ENCODE measurements at places on chromosomes 1 and 21.

DNA sequence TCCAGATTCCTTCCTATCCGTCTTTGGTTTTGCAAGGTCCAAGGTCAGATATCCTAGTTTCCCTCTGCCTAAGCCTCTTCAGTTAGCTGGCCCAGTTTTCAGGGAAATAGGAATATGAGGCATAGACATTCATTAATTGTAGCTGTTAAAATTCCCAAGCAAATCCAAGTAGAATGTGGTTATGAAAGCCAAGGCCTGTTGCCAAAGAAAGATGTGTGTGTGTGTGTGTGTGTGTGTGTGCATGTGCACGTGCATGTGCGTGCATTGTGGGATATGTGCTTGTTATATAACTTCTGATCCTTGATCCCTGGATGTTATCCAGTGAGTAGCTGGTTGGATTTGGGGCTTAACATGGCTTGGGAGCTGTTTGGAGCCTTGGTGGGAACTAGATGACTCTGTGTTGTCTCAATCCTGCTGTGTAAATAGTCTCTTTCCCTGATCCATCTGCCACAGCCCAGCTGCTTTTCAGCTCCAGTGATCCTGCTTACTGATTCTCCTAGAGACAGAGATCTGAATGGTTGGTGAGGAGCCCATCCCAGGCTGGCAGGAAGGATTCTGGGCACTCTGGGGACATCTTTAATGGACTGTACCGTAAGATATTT is 70.6 kb upstream of the GCLM start:
- no peak for DNase-seq

DNA sequence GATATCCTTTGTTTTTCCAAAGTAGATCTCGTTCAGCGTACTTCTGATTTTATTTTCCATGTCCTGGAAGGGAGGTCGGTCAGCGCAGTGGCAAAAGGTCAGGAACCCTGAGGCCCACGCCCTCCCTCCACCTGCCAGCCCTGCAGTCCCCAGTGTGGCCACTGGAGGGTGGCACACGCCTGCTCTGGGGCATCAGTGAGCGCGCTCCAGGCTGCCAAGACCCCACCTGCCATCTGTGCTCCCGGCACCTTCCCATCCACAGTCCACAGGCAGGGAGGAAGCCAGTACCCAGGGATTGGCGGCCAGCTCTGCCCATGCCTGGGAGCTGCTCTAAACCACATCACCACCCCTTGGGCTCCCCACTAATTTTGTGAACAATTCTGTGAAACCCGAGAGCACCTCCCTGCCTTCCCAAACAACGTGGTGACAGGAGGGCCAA is 32.3 kb downstream of the SLC66A1 start:
- peak; percentile 29 for DNase-seq

- no peak for DNase-seq
These were observed 338 bp downstream of the ACAP3 start for GRCh38 chr1:1307261-1307922.

DNA sequence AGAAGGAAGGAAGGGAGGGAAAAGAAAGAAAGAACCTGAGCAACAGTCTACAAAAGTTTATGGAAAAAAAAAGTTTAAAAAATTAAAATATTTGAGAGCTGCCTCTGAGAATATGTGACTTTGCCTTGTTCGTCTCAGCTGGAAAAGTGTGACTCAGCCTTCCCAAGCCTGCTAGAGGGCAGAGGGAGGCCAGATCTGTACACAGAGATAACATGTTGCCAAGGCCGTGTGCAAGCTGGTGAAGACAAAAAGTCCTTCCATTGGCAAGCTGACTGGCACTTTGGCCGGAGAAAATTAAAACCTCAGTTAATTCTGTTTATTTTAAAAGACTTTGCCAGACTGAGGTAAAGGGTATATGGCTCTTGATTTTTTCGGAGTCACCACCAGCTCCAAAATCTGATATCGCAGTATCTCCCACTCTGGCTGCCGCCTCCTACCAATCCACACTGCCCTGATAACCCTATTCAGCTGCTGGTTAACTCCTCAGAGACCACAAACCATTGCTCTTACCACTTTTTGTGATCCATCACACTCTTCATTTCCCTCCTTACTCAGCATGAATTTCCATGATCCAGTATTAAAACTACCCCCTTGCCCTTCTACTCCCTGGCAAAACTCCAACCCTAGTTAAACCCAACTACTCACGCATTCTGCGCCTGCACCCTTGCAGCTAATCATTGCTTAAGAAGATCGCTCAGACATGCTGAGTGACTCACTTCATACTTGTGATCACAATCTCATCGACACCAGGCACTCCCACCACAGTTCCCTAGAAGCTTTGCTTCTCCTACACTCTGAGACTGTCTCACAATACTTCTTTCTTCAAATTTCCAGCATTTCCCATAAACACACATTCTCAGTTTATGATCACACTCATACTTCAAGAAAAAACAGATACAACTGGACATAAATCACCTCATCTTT is 5.7 kb upstream of the PPP1R15B start:
- no peak for DNase-seq

- no peak for DNase-seq
These were observed 869.1 kb downstream of the KCNT2 start for GRCh38 chr1:195738966-195739650.

DNA sequence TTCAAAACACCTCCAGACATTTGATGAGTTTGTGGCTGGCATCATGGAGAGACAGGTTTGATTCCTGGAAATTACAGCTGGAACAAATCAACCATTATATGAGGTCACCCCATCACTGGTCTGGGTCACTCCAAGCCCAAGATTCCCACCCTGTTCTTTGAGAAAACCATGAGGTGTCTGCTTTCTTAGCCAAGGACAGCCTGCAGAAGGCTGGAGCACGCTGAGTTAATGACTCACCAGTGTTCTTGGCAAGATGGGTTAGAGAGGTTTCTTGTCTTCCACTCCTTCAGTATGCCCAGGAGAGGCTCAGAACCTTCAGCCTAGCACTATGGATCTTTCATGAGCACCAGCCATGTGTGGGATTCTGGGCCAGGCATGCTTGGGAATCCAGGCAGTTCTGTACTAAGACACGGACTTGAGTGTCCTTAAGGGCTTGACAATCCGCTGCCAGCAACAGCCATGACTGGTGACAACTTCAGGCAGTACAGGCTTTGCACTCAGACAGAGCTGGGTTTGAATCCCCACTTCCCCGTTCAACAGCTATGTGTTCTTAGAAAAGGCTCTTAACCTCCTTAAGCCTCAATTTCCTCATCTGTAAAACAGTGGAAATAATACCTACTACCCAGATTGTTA is 43.9 kb downstream of the GRHL3 start:
- no peak for DNase-seq

DNA sequence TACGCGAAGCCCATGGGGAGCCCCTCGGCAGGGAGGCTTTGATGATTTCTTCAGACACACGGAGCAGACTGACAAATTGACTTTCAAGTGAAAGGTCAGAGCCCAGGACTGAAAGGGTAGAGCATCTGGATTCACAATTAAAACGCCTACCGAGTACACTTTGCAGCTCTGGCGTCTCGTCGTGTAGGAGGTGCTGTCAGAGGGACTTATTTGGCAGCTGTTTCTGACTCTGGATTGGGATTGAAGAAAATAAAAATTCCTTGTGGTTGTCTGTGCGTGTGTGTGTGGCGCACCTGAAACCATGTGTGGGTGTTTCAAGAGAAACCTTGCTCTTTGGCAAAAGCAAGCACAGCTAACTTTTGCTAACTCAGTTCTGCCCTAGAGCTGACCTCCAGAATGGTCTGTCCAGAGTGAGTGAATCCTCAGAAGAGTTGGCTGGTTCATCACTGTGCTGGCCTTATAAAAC is 348.7 kb downstream of the HLX start:
- no peak for DNase-seq

DNA sequence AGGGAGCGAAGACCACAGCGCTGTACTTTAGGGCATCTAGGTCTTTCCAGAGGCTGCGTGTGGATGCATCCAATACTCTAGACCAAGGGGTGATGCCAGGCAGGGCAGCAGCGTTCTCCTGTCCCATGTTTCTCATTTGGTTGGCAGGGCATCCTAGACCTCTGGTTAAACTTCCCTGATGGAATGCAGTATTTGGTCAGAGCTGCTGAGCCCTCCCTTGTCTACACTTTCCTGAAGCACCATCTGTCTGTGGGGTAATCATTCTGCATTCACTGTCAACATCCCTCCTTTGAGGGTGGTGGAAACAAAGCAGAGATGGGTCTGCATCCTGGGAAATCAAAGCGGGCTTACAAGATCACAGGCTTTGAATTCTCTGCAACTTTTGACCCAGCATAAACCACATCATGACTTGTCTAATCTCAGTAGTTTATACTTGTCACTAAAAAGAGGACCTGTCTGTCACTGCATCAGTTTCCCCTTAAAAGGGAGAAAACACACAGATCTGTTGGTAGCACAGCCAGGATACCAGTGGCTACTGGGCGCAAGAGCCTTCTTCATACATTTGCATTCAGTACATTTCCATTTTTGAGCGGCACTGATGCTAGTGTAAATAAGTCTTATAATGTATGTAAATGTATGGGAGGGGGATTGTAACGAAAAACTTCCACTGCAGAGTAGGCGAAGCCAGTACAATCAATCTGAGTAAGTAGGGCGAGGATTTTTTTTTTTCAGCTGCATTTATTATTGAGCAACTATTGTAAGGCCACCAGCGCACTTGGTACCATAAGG is 106.3 kb downstream of the GALNT2 start:
- DNase-seq: no peak

GRCh38 chr1:154796303-154796892 is 73.7 kb downstream of the KCNN3 start:
- no peak for DNase-seq

GRCh38 chr1:229689273-229689672 is 63.2 kb downstream of the URB2 start:
- DNase-seq: no peak

Measured in stimulated activated CD8-positive, alpha-beta memory T cell treated with anti-CD3 and anti-CD28 coated beads, Interleukin-2, amount 100 ng/mL, for 48 hours (primary cell).